ENCODE measurements at places on chromosomes 4 and X. TPM values are rescaled to one million over a fixed set of nuclear protein-coding genes. Genes with fewer than 3 reads are reported as not detected.

ARHGAP36 gene
- 172 TPM for total RNA-seq

LIMCH1 gene
- total RNA-seq: 177 TPM

ATP1B4 gene
- total RNA-seq: 367 TPM

KLHL34 gene
- total RNA-seq: 3.4 TPM

MAD2L1 gene
- 5.8 TPM for total RNA-seq

L1CAM gene
- 17.5 TPM for total RNA-seq

GYPE gene
- total RNA-seq: 0.51 TPM

PF4V1 gene
- total RNA-seq: not detected

CXXC4 gene
- 1.4 TPM for total RNA-seq

ARX gene
- 0.31 TPM for total RNA-seq

FGFBP1 gene
- 5.7 TPM for total RNA-seq

PNMA3 gene
- 1.2 TPM for total RNA-seq

SSX2 gene
- total RNA-seq: not detected

PARM1 gene
- total RNA-seq: 29.5 TPM

OPN1MW gene
- not detected for total RNA-seq

PDLIM3 gene
- 1,325 TPM for total RNA-seq

CT47B1 gene
- not detected for total RNA-seq

ENAM gene
- total RNA-seq: 1.7 TPM

PDHA2 gene
- total RNA-seq: not detected

SHROOM3 gene
- total RNA-seq: 17.5 TPM

WDR17 gene
- total RNA-seq: 5.7 TPM

LGI2 gene
- 16.9 TPM for total RNA-seq

IGFBP7 gene
- total RNA-seq: 201 TPM

BEND2 gene
- total RNA-seq: not detected

UGT2B15 gene
- not detected for total RNA-seq

PRDM8 gene
- total RNA-seq: 8.4 TPM

VCX3B gene
- not detected for total RNA-seq
